ENCODE measurements at places on chromosomes 7 and 10.

DNA sequence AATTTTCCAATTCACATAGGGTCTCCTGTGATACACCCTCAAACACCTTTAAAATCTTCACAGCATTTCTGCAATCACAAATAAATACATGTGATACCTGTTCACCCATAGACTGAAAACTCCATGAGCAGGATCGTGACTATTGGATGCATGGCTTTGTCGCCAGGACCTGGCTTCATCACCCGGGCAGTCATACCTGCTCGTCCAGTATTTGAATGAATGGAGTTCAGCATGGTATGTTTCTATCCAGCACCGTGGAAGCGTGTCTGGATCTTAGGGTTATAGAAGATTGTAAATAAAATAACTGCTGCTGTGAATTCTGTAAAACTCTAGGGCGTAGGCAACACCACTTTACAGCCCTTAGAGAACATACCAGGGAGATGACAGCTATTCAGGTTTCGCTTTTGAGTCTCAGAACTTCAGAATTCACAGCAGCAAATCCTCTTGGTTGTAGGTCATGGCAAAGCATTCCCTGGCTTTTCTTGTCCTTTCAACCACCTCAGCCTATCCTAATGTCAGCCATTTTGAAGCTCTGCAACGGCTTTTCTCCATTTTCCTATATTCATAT is 47.4 kb upstream of the USP6NL start:
- no peak for DNase-seq

DNA sequence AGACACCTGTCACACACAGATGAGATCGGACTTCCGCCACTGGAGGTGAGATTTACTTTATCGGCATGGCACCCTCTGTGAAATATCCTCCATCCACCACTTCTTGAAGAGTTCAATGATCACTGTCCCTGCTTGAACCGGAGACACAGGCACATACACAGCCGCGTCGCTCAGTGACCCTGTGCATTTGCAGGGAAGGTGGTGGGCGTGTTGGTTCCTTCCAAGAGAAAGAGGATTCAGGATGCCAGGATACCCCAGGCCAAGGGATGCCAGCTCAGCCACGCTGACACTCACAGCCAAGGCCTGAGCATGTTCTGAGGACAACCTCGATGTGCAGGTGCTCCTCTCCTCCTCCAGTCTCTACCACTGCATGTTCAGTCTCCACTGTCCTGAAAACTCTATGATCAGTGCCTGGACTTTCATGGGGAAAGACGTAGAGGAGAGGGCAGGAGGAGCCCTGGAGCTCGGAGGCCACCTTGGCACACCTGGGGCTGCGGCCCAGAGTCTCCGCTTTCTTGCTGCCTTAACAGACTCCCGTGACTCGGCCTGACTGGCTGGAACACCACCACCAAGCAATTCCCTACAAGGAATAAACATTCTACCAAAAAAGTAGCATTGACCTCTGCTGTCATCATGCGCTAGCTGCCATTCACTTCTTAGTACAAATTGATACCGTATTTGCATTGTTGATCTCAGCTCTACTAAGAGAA is 115.2 kb downstream of the TCERG1L start:
- no peak for DNase-seq

DNA sequence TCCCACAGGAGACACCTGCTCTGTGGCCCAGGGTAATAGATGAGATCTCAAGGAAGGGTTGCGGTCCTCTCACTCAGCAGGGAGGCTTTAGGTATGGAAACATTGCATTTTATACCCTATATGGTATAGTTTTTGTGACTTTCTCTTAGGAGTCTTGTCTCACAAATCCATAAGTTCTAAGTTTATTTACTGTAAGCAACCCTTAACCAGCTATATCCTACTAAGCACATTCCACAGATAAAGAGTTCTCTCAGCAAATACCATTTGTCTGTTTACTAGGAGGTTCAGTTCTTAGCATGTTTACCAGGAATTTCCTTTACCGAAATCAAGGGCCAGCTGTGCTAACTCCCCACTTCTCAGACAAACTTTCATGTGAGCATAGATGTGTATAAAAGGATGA is 66.9 kb downstream of the ANLN start:
- DNase-seq: no peak

- no peak for DNase-seq
Measured at GRCh38 chr7:2278026-2278425, 36.0 kb downstream of the NUDT1 start.
